Activated naive CD4-positive, alpha-beta T cell treated with anti-CD3 and anti-CD28 coated beads for 36 hours (primary cell): ENCODE measurements at places on chromosomes 5 and 9. TPM values are rescaled to one million over a fixed set of nuclear protein-coding genes. Genes with fewer than 3 reads are reported as not detected.

Gene HMMR
- 91.8 TPM for total RNA-seq

- peaks cover 13% of the 10 kb centered on the region for H3K4me1 ChIP-seq
- H3K4me3 ChIP-seq = no peak overlapping the region
- H3K36me3 ChIP-seq = no peaks in the 10 kb centered on the region
- no peak overlapping the region for H3K27ac ChIP-seq
- DNase-seq = no peak
Measured at GRCh38 chr9:128056887-128057723, 10.0 kb downstream of the NAIF1 start.

Gene MYOT
- not detected for total RNA-seq

- H3K4me1 ChIP-seq = no peaks in the 10 kb centered on the region
- H3K27ac ChIP-seq = no peak overlapping the region
- no peak for DNase-seq
- no peaks in the 10 kb centered on the region for H3K36me3 ChIP-seq
Measured at GRCh38 chr5:19388391-19388790, 599.6 kb downstream of the CDH18 start.

- no peaks in the 10 kb centered on the region for H3K27me3 ChIP-seq
- H3K36me3 ChIP-seq = no peaks in the 10 kb centered on the region
- no peak for DNase-seq
- no peaks in the 10 kb centered on the region for H3K4me1 ChIP-seq
Measured at GRCh38 chr5:5979761-5980537, 398.4 kb downstream of the MED10 start.

Gene FASTKD3
- 4.0 TPM for total RNA-seq

Gene PTGES
- total RNA-seq = 0.44 TPM

Gene FSD1L
- total RNA-seq = 0.79 TPM

DNA sequence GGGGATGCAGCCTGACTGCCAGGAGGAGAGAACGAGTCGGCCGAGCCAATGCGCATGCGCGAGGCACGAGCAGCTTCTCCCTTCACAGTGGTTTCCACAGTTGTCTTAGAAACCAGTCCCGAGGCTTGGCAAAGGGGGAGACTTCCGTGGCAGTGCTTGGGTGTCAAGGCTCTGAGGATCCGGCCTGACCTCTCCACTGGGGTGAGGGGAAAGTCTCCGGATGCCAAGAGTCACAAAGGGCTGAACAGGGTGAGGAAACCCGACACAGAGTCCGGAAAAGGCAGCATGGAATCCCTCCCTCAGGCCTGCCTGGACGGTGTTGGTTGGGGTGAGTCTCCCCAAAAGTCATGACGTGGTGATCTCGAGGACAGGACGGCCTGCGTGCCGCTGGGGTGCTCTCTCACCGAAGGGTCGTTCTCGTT, 475.5 kb downstream of the SPATA31A7 start:
- peaks cover 3% of the 10 kb centered on the region for H3K36me3 ChIP-seq
- DNase-seq = no peak
- no peak overlapping the region for H3K4me3 ChIP-seq
- H3K27ac ChIP-seq = no peak overlapping the region

GRCh38 chr5:171857489-171857876, 71.9 kb downstream of the SMIM23 start:
- H3K36me3 ChIP-seq = peaks cover 2% of the 10 kb centered on the region
- DNase-seq = no peak
- H3K4me3 ChIP-seq = no peak overlapping the region
- H3K27me3 ChIP-seq = no peaks in the 10 kb centered on the region
- H3K27ac ChIP-seq = no peak overlapping the region

DNA sequence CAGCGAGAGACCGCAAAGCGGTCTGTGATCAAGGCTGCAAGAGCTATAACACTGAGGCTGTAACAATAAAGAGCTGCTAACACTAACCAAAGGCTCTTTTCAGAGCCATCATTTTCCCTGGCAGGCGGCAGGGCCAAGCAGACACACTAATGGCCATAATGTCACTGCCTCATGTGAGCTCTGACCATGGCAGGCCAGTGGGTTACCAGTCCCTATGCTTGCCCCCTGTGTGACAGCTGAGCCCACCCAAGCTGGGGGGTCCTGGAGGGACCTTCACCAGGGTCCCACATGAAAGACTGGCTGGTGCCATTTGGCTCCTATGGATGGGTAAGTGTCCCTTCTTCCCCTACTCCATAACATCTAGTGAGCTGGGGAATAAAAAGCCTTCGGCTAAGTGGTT, 29.6 kb upstream of the TESK1 start:
- no peaks in the 10 kb centered on the region for H3K27me3 ChIP-seq
- peaks cover 20% of the 10 kb centered on the region for H3K36me3 ChIP-seq
- no peak for DNase-seq
- no peak overlapping the region for H3K4me3 ChIP-seq
- peaks cover 29% of the 10 kb centered on the region for H3K4me1 ChIP-seq
- no peak overlapping the region for H3K27ac ChIP-seq
